ENCODE measurements at places on chromosomes 11 and 22. TPM values are rescaled to one million over a fixed set of nuclear protein-coding genes. Genes with fewer than 3 reads are reported as not detected.

Gene DDX17
- total RNA-seq = 441 TPM

Gene TYMP
- 4.4 TPM for total RNA-seq

Gene RAB38
- 1.3 TPM for total RNA-seq

DNA sequence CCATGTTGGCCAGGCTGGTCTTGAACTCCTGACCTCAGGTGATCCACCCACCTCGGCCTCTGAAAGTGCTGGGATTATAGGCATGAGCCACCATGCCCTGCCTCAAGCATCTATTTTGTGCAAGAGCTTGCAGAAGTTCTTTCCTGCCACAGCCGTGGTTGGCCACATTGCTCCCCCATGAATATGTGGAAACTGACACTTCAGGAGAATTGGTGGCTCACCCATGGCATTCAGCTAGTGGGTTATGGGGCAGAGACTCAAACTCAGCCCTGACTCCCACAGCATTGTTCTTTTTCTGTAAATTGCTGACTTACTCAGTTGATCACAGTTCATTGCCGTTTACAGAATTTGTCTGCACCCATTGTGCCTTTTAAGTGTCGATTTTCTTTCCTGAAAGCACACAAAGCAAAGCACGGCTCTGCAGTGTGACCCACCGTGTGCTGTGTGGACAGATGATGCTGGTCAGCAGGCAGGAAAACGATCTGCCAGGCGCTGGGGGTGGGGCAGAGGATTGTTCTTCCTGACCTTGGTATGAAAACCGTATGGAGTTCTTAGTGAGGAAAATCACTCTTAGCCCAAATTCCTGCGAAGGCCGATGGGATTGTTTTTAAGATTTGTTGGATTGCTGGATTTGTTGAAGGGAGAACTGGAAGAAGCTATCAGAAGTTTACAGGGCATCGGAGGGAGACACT, 115.6 kb downstream of the PTPRJ start:
- no peaks in the 10 kb centered on the region for H3K27me3 ChIP-seq
- no peaks in the 10 kb centered on the region for H3K4me1 ChIP-seq
- no peaks in the 10 kb centered on the region for H3K36me3 ChIP-seq
- no peak overlapping the region for H3K4me3 ChIP-seq

GRCh38 chr11:102279641-102280170, 37.6 kb upstream of the BIRC3 start:
- H3K4me3 ChIP-seq = no peak overlapping the region
- no peaks in the 10 kb centered on the region for H3K27me3 ChIP-seq
- H3K4me1 ChIP-seq = no peaks in the 10 kb centered on the region
- DNase-seq = no peak

DNA sequence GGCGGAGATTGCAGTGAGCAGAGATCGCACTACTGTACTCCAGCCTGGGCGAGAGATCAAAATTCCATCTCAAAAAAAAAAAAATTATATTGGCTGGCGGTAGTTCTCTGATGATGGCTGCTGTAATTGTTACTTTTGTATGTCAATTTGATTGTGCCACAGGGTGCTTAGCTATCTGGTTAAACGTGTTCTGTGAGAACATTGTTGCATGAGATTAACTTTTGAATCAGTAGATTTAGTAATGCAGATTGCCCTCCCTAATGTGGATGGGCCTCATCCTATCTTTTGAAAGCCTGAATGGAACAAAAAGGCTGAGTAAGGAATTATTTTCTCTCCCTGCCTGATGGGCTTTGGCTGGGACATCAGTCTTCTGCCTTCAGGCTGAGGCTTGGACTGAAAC, 654.2 kb downstream of the OPCML start:
- no peaks in the 10 kb centered on the region for H3K36me3 ChIP-seq
- no peak for DNase-seq
- no peak overlapping the region for H3K4me3 ChIP-seq
- H3K27ac ChIP-seq = no peak overlapping the region
- H3K4me1 ChIP-seq = no peaks in the 10 kb centered on the region
